ENCODE measurements at places on chromosomes 5 and 9.

- no peak for DNase-seq
Measured at GRCh38 chr9:80435591-80435990, 863.8 kb downstream of the TLE4 start.

GRCh38 chr5:170049713-170050112 is 56.0 kb upstream of the FOXI1 start:
- DNase-seq, result no peak

GRCh38 chr9:28547527-28547926 is 974.2 kb upstream of the C9orf72 start:
- no peak for DNase-seq

GRCh38 chr5:66717455-66718373 is 121.5 kb downstream of the MAST4 start:
- no peak for DNase-seq

- no peak for DNase-seq
Measured at GRCh38 chr5:111447099-111447498, 65.2 kb downstream of the STARD4 start.

- DNase-seq, result no peak
Measured at GRCh38 chr5:108801301-108801700, 53.6 kb downstream of the FER start.

GRCh38 chr5:83895860-83896259 is 175.2 kb upstream of the HAPLN1 start:
- no peak for DNase-seq

GRCh38 chr5:178250263-178250662 is 17.7 kb upstream of the PHYKPL start:
- no peak for DNase-seq

GRCh38 chr5:143842920-143843319 is 31.0 kb downstream of the HMHB1 start:
- no peak for DNase-seq

GRCh38 chr5:139762615-139763170 is 32.9 kb upstream of the PSD2 start:
- no peak for DNase-seq

Data from RWPE1 (cell line).